ENCODE measurements at places on chromosomes 16 and 17. TPM values are rescaled to one million over a fixed set of nuclear protein-coding genes. Genes with fewer than 3 reads are reported as not detected.

KIF2B gene
- not detected for polyA plus RNA-seq

MT4 gene
- not detected for polyA plus RNA-seq

MAP2K3 gene
- polyA plus RNA-seq = 72.6 TPM

NPIPA3 gene
- polyA plus RNA-seq = not detected

DNA sequence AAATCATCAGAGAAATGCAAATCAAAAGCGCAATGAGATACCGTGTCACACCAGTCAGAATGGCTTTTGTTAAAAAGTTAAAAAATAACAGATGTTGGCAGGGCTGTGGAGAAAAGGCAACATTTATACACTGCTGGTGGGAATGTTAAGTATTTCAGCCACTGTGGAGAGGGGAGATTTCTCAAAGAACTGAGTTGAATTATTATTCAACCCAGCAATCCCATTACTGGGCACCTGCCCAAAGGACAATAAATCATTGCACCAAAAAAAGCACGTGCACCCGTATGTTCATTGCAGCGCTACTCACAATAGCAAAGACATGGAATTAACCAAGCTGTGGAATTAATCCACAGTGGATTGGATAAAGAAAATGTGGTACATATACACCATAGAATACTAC, 204.7 kb downstream of the HS3ST4 start:
- no peak for DNase-seq

GRCh38 chr17:19244357-19244756, 7.2 kb downstream of the EPN2 start:
- DNase-seq = no peak

DNA sequence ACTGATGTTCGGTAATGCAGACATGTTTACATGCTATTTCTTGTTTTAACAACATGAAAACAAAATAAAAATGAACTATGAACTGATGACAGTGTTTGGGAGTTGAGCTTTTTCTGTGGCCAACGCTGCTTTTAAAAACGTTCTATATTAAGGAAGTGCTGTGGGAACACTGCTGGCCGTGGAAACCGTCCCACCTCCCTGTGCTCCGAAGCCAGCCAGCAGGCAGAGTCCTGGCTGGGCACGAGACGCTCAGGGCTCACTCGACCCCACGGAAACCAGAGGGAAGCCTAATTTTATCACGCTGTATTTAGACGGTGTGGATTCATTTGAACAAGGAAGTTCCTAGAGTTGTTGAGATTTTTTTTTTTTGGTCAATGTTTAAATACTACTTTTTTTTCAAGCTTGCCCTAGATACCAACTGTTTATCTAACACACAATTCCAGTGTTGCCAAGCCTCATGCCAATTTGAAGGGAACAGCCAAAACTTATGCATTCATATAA, 25.8 kb downstream of the ADCY9 start:
- no peak for DNase-seq

DNA sequence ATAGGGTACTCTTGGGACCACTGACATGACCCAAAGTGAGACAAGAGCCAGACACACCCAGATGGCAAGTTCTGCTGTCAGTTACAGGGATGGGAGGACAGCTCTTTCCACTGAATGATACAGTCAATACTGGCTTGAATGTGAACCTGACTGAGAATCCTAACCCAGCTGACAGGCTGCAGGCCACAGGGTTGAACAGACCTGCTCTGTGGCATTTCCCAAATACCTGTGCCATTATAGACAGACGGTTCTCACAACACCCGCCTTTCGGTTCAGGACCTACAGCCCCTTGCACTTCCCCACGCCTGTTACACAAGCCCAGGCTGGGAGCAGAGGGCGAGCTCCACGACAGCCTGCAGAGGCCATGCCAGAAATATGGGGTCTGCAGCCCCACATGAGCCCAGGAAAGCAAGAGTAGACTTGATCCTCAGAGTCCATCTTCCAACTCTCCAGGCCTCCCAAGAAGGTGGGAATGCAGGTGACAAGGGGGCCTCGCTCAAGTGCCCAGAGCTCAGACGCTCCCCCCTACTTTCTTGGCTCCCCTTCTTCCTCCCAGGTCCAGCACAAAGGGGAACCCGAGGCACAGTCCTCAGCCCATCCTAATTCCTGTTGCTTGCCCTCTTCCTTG, 314.3 kb downstream of the SOX9 start:
- no peak for DNase-seq

DNA sequence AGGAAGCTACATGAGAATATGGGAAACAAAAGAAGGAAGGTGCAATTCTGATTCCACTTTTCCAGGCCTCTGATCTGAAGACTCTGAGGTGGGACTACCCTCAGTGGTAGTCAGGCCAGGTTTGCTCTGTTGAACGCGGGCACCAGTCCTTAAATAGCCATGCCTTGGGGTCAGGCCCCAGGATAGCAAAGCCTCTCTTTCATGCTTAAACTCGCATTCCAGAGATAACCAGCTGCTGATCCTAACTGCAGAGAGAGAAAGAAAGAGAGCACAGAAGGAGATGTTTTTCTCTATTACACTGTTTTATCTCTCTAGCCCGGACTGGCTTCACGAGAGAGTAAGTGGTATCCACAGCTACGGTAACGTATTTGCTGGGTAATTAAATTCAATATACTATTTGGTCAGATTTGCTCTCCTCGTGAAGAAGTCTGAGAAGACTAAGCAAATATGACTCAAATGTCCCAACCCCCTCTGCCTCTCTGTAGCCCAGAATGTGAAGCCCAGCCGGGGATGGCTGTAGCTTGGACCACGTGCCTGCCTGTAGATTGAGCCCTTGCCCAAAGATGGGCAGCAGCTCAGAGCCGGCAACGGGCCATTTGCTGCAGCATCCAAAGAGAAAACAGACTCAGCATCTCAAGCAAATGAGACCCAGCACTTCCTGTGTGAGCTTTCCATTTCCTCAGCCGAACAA, 122.2 kb downstream of the SMG6 start:
- peak; percentile 95 for DNase-seq

DNA sequence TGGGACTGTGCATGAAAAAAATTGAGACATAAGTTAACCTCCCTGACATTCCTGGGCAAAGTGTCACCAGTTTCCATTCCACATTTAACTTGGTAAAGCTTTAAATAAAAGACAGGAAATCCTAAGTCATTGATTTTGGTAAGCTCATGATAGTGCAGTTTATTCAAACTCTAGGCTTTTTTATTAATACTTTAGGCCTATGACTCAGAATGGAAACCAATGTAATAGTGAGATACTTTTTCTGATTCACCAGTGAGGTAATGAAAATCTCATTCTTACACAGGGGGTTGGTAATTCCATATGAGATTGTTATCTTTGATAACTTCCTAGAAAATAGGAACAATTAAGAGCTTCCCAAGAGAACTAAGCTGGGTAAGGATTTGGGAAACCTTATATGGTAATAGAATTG, 91.1 kb downstream of the NLK start:
- peak; percentile 89 for DNase-seq
